ENCODE measurements at places on chromosomes 7 and 10.

DNA sequence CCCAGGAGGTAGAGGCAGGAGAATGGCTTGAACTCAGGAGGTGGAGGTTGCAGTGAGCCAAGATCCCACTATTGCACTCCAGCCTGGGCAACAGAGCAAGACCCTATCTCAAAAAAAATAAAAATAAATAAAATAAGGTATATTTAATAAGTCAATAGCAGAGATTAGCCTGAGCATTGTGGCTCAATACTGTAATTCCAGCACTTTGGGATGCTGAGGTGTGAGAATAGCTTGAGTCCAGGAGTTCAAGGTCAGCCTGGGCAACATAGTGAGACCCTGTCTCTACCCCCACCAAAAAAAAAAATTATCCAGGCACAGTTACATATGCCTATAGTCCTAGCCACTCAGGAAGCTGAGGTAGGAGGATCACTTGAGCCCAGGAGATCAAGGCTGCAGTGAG lies 38.4 kb upstream of the OIT3 start:
- DNase-seq = no peak

DNA sequence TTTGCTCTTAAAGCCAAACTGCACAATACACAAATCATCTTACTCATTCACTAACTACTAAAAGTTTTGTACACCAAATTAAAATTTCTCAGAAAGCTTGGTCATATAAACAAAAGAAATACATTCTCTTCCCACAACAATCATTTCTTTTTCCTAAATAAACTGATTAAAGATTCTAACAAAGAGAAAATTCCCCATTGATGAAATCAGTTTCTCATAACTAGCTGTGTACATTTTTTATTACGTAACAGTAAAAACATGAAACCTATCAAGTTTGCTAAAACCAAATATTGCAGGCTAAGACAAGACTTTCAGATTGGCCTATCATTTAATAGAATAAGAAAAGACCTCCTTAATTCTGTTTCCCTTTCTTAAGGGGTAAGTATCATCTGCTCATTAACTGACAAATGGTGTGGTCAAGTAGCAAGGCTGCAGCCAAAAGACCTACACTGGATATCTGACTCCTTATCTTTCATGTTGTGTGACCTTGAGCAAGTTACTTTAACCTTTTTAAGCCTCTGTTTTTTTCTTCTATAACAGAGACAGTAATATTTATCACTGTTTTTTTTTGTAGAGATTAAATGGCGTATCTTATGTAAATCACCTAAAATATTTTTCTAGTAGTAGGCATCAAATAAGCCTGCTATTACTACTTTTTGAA lies 22.4 kb downstream of the NAMPT start:
- no peak for DNase-seq

DNA sequence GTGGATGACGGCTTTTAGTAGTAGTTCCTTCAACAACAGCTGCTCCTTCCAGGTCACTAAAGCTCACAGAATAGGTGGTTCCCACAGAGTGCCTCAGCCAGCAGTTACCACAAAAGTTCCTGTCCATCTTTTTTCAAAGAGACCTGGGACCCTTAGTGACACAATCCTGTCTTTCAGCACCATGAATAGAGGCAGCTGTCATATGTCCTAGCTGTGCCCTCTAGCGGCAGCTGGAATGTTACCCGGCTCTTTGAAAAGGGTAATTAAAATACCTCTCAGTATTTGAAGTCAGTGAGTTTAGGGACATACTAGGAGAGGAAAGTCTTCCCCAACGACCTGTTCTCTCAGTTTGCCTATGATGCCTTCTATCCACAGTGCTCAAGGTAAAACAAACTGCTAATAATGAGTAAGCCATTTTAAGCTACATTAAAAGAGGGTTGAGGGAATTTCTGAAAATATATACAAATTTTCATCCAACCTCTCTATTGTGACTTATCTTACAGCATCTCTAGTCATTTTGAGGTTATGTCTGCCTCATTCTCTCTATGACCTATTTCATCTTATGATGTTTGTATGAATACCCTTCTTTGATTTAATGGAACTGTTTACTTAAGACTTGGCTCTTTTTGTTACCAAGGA lies 290.8 kb downstream of the NXPH1 start:
- DNase-seq = no peak

GRCh38 chr7:87475359-87476178 lies at the start of gene ABCB4:
Gene ABCB4, minus strand, starts transcription at chr7:87475680. Its CDS starts 215 bp downstream, at chr7:87475465.
- no peak for DNase-seq

GRCh38 chr7:93958651-93959050 lies 37.1 kb downstream of the GNG11 start:
- no peak for DNase-seq

DNA sequence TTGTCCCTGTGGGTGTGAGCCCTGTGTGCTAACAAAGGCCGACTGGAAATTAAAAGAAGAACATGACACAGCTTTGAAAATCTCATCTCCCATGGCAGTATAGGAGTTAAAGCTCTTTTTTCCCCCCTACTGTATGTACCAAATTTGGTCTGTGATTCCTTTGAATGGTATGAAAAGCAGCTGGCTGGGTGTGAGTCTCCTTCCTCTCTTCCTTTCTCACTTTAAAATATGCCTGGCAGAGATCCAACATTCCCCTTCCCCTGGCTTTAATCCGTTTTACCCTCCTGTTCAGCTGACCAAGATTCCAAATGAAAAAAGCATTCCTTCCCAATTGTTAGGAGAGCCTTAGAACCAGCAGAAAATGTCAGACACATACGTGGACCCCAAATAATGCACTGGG lies 225.0 kb upstream of the CELF2 start:
- peak; percentile 64 for DNase-seq

DNA sequence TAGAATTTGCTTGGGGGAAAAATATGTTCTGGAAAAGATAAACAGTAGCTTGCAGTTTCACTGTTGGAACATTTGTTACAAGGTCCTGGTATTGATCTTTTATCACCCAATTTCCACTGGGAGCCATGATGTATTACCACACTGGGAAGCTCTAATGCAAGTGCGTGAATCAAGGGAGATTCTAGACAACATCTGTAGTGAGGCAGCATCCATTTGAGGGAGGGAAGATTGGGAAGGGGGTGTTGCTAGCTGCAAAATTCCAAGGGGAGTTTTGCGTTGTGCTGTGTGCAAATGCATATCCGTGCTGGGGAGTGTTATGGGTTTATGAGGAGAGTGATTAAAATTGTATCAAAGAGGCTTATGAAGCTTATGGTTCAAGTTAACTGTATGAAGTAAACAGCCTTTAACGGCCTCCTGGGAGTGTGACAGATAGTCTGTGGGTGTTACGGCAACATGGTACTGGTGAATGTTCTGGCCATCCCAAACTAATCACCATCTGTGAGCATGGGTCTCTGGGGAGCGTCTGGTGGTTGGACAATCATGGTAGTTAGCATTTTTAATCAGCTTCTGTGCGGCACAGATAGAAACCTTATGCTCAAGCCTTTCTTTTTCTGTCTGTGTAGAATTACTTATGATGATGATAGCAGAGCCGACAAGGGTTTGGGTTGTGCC lies 601.9 kb upstream of the GALNT17 start:
- DNase-seq = no peak

DNA sequence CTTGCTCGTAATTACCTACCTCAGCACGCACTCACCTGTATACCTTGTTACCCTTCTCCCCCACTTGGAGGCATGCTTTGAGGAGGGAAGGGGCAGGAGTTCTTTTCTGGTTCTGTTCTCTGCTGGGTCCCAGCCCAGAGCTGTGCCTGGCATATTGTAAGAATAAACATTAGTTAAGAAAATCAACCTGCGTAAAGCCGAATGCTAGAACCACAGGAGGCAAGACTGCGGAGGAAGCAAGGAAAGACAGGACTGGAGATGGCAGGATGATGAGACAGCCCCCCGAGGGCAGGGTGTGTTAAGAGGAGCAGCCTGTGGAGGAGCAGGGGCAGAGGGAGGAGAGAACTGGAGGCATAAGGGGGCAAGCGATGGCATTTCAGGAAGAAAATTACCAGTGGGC lies 9.5 kb downstream of the C10orf53 start:
- DNase-seq = no peak

DNA sequence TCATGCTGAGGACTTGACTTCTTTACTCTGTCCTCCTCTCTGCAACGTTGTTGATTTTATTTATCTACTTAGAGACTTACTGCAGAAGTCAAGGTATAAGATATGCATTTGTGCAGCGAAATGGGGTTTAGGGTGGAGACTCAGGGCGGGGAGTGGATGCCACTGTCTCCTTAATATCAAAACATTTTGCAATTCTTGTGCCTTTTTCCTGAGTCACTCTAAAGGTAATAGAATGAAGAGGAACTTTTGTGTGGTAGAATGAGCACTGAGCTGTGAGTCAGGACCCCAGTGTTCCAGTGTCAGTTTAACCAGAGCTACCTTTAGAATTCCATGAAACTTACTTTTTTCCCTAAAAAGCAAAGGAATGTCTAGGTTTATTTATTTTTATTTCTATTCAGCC lies 78.2 kb downstream of the VTI1A start:
- no peak for DNase-seq

DNA sequence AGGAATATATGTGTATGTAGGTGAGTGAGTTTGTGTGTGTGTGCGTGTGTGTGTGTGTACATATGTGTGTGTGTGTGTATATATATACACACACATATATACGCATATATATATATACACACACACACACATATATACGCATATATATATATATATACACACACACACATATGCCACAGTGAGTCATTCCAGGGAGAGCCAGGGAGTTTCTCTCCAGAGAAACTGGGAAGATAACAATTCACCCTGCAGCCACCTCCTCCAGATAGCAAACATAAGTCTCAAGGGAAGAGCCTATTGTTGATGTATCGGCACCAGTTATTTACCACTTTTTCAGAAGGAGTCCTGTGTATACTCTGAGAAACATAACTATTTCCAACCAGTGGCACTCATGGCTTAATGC lies 102.3 kb upstream of the STK17A start:
- no peak for DNase-seq

DNA sequence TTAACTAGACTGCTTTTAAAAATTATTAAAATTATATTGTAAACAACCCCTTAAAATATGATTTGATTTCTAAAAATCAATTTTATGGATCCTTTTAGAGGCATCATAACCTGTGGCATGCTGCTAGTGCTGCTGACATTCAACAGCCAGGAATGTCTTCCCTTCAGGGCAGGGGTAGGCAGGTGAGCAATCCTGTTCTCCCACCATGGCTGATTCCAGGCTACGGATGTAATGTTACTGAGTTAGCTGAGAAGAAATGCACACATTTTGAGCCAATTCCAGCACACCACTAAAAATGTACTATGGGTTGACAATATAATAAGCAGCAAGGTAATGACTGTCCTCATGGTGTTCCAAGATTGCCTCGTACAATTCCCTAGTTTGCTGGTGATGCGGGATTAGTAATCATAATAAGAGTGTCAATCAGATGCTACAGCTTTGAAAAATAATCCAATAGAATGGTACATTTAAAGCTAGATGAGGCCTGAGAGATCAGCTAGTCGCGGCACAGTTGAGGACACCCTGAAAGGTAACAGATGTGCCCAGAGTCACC lies 108.7 kb upstream of the PRR15 start:
- no peak for DNase-seq

- DNase-seq = no peak
Measured at GRCh38 chr7:106997487-106998271, 46.8 kb upstream of the PRKAR2B start.

- DNase-seq = no peak
Measured at GRCh38 chr7:128398016-128398840, 11.6 kb downstream of the IMPDH1 start.

GRCh38 chr7:105131033-105131656 lies 117.1 kb downstream of the KMT2E start:
- DNase-seq = peak; percentile 9

DNA sequence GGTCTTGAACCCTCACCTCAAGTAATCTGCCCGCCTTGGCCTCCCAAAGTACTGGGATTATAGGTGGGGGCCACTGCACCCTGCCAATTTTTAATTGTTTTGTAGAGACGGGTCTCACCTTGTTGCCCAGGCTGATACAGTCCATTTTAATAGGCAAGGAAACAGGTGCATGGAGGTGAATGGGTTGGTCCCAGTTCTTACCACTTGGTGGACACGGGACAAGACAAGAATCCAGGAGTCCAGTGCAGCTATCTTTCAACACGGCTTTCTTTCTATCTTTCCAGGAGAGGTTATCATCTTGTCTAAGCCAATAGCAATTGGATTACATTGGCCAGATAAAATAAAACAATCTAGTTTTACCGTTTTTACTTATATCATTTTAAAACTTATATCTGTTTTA lies 23.8 kb downstream of the TCF7L2 start:
- no peak for DNase-seq

DNA sequence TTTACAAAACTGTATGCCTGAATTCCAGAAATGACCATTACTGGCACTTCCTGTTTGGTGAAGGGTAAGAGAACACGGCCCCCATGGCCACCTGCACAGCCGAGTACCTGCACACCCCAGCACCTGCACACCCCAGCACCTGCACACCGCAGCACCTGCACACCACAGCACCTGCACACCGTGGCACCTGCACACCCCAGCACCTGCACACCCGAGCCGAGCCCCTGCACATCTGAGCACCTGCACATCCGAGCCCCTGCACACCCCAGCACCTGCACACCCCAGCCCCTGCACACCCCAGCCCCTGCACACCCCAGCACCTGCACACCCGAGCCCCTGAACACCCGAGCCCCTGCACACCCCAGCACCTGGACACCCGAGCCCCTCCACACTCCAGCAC lies 243.5 kb downstream of the DNAJB6 start:
- no peak for DNase-seq

DNA sequence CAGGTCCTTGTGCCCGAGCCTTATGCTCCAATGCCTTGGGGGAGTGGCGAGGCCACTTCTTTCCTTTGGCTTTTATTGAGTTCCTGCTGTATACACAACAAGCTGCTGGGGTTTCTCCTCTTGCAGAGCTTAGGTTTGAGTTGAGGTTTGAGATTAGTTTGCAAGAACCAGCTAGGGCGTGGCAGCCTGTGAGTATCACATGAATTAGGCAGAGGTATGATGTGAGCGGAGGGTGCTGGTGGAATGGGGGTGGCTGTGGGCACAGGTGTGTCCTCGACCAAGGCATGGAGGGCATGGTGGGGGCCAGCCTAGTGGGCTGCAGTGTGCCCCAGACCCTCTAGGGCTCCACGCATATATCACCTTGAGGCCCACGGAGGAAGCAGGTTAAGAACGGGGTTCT lies 123.3 kb downstream of the DOCK1 start:
- DNase-seq = no peak

DNA sequence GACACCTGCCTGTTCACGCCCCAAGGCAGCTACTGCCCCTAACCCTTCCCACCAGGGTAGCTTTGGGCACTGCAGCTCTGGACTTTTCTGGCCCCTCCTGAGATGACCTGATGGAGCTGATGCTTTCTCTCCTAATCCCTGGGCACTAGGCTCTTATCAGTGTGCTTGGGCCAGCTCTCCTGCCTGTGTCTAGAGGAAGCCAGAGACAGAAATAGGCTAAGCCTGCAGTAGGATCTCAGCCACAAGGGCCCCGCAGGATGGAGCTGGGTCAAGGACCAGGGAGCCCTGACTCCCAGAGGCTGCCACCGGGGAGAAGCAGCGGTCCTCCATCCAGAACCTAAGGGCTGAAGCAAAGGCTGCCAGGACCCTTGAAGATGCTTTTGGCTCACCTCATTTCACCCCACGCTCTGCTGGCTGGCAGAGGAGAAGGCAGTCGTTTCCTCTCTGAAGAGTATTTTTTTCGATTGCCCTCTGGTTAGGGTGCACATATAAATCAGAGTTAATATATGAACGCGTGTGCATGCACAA lies 580.8 kb downstream of the GALNT17 start:
- DNase-seq = no peak

- peak; percentile 48 for DNase-seq
Measured at GRCh38 chr10:77626266-77626935, 11.2 kb downstream of the KCNMA1 start.

GRCh38 chr10:131198401-131198800 lies 113.1 kb downstream of the TCERG1L start:
- no peak for DNase-seq

- DNase-seq = no peak
Measured at GRCh38 chr10:15316871-15317464, 54.1 kb downstream of the FAM171A1 start.

Data from skeletal muscle cell (primary cell).